ENCODE measurements at places on chromosomes 13 and 19.

DNA sequence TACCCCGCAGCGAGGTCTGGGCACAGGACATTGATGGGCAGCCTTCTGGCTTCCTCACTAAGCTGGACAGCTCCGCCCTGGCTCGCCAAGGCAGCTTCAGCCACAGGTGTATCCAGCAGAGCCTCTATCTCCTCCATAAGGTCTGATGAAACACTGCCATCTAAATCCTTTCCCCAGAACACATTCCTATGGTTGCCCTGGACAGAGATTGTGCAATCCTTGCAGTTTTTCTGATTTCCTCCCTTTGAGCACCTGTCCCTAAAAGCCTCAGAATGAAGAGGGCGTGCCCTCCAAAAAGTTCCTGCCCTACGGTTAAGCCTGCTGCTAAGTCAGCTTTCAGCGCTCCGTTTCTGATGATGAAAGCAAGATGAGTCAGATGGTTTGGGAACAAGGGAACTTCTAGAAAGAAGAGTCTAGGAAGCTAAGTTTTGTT, 21.0 kb downstream of the CLEC4M start:
- no peak for DNase-seq

- no peak for DNase-seq
Observed at GRCh38 chr19:29040951-29041350, 172.0 kb downstream of the UQCRFS1 start.

DNA sequence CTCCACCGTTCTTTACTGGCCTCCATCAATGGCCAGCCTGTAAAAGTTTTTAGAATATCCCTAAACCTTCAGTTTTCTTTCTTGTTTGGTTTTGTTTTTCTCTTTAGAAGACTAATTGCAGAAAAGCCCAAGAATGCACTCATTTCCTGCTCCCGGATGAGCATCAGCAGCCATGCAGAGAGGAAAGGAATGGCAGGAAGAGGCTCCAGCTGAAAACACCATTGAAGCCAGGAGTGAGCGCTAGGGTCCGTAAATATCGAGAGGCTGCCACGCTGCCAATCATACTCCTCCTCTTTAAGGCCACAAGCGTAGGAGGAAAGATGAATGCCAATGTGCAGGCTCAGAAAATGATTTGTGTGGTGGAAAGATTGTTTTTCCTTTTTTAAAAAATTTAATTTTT, 57.4 kb upstream of the UBE2L5 start:
- DNase-seq = no peak

DNA sequence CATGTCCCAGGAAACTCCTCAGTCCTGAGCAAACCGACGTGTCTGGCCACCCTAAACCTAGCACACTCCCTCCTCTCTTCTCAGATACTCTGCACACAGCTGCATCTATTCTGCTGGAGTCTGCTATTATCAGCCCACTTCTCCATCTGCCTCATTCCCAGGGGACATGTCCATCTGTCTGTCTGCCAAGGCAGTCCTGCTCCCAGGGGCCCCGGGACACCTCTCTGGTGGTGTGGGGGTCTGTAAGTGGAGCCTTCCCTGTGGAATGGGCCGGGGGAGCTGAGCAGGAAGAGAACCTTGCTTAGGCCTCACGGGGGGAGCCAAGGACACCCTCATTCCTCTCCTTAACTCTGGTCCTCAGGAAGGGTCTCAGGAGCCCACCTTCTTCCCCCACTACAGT, 72.7 kb downstream of the ERICH6B start:
- DNase-seq = no peak

DNA sequence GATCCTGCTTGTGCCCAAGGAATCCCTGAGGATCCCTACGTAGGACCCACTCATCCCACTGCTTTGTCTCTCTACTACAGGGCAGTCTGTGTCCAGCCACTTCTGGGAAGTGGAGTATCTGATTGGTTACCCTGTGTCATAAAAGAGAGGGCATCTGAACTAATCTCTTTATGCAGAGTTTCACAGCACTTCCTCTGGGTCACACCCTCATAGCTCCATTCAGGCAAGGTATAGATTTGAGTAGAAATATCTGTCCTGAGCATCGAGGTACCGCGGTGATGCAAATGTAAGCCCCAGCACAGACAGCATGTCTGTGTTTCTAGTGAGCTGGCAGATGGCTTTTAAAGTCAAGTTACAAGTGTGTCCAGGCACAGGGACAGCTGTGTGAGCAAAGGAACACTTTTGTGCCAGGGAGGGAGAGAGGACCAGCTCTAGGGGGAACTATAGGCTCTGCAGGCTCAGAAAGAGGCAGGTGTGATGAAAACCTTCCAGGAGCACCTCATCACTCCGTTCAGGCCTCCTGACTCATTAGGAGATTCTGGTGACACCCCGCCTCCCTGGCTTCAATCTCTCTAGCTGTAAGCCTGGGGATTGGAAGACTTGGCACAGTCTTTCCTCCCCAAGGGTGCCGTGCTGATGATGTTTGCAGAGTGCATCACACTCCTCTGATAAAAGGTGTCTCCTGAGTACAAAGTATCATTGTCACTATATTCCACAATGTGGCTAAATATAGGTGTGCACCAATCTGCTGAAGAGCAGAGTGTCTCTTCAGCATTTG, 84.3 kb upstream of the UBL3 start:
- DNase-seq = no peak

- no peak for DNase-seq
Observed at GRCh38 chr13:77377016-77377415, 50.1 kb upstream of the MYCBP2 start.

GRCh38 chr19:30283556-30283955, 88.6 kb upstream of the ZNF536 start:
- DNase-seq = no peak

DNA sequence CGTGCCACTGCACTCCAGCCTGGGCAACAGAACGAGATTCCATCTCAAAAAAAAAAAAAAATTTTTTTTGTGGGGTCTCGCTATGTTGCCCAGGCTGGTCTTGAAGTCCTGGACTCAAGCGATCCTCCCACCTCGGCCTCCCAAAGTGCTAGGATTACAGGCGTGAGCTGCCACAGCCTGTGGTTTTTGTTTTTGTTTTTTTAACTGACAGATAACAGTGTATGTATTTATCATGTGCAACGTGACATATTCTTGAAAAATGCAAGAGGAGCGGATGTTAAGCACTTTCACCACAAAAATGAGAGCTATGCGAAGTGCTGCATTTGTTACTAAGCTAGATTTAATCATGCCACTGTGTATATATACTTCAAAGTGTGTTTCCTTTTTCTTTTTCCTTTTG, 49.0 kb downstream of the ARHGEF18 start:
- no peak for DNase-seq

GRCh38 chr19:34963573-34964406, at the start of gene ZNF792:
TSS of gene ZNF792 (minus strand) at chr19:34964229. CDS start at chr19:34963662, 567 bp downstream.
- peak; percentile 16 for DNase-seq

DNA sequence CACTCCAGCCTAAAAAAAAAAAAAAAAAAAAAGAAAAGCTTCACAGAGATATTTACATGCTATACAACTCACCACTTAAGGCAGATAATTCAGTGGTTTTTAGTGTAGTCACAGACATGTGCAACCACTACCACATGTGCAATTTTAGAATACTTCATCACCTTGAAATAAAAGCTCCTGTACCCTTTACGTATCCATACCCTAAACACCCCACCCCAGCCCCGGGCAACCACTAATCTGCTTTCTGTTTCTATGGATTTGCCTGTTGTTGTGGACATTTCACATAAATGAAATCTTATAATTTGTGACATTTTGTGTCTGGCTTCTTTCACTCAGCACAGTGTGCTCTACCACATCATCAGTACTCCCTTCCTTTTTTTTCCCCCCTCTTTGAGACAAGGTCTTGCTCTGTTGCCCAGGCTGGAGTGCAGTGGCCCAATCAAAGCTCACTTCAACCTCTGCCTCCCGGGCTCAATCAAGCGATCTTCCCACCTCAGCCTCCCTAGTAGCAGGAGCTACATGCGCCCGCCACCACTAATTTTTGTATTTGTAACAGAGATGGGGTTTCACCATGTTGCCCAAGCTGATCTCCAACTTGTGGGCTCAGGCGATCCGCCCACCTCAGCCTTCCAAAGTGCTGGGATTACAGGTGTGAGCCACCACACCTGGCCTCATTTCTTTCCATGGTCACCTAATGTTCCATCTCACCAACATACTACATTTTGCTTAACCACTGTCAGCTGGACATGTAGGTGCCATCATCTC, 4.0 kb downstream of the DDX39A start:
- DNase-seq = no peak

DNA sequence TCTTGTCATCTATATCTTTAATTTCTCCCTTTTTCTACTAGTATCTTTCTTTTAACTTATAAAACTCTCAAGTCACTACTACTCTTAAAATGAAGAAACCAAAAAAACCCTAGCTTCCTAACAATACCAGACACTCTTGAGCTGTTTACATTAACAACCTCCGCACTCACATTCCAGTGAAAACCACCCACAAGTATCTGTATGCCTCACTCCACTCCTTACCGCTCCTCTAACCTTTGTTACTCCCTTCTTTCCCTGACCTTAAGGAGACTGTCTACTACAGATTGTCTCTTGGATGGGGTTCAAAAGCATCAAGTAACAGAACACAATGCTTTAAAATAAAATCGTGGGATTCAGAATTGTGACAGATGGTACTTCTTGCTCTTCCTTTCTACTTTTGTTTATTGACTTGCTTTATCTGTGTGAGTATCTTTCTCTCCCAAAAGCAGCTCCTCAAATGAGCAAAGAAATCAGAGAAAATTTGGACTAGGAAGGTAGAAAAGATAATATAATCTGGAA, 110.0 kb upstream of the FBXL3 start:
- no peak for DNase-seq

- DNase-seq = no peak
Observed at GRCh38 chr13:107034236-107034872, 466.4 kb upstream of the ARGLU1 start.

- no peak for DNase-seq
Observed at GRCh38 chr19:6023085-6023682, 45.2 kb upstream of the RANBP3 start.

- DNase-seq = no peak
Observed at GRCh38 chr19:6680141-6680540, 10.2 kb upstream of the TNFSF14 start.

DNA sequence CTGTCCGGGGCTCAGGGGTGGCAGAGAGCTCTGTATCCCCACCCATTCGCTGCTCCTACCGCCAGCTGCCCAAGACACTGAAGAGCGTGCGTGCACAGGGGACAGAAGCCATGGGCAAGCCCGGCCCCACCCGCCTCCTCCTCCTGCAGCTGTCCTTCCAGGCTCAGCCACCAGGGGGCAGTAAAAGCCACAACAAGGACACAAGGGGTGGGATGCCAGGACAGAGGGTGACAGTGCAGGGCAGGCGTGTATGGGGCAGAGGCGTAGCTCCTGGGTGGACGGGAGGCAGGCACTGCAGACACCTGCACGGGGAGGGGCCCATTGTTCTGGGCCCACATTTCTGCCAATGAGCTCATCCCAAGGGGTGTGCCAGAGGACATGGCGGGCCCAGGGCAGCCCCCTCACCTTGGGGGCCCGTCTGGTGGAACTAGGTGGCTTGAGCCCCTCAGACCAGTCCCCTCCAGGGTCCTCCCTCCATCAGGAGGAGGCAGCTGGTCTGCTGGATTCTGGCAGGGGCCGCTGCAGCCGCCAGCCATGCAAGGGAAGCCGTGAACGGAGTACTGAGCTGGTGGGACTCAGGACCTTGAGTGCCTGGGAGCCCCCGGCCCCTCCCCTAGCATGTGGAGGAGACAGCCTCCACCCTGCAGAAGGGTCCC, 61.2 kb downstream of the MLLT1 start:
- peak; percentile 29 for DNase-seq

- DNase-seq = no peak
Observed at GRCh38 chr19:19649580-19649995, 6.1 kb upstream of the GMIP start.

GRCh38 chr13:94345374-94346195, 133.9 kb downstream of the DCT start:
- DNase-seq = no peak

DNA sequence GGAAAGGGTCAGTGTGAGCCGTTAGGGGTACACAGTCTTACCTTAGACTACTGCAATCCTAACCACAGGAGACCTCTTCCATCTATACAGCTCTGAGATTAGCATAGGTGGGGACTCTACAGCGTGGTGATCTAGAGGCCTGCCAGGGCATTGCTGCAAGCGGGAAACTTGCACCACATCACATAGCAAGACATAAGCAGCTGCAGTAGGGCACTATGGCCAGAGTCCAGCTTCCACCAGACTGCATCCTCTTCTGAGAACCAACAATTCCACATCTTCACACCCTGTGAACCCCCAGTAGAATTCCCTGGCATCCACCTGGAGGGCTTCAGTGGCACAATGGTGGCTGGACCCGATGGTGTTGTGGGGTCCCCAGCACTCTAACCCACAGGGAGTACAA, 1564.3 kb upstream of the PRR20A start:
- DNase-seq = no peak

DNA sequence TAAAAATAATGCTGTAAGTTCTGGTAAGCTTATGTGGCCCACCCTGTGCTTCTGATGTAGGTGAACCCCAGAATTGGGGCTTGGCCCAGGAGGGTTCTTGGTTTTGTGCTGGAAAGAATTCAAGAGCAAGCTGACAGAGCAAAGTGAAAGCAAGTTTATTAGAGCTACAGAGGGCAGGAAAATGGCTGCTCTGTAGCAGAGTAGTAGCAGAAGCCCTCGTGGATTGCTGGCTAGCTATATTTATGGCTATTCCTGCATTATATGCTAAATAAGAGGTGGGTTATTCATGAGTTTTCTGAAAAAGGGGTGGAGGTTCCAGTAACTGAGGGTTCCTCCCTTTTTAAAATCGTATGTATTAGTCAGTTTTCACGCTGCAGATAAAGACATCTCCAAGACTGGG, 20.6 kb upstream of the ZNF599 start:
- DNase-seq = no peak

Measured in KG1 (cell line).